Activated naive CD4-positive, alpha-beta T cell (primary cell): ENCODE measurements at places on chromosomes 6 and 20.

- no peak for DNase-seq
Measured at GRCh38 chr20:50464026-50464724, 46.0 kb upstream of the PTPN1 start.

- DNase-seq: no peak
Measured at GRCh38 chr20:15756754-15757115, 816.5 kb downstream of the KIF16B start.

- DNase-seq: peak; percentile 46
Measured at GRCh38 chr6:149963462-149964307, at the start of gene ULBP1. Gene ULBP1, plus strand, starts transcription at chr6:149963943. Its CDS starts 107 bp downstream, at chr6:149964050.

GRCh38 chr6:15751721-15752350, 89.0 kb upstream of the DTNBP1 start:
- no peak for DNase-seq

GRCh38 chr20:57938158-57939108, 228.6 kb upstream of the PMEPA1 start:
- DNase-seq: no peak

- DNase-seq: no peak
Measured at GRCh38 chr6:52230685-52231084, 13.6 kb downstream of the IL17F start.

DNA sequence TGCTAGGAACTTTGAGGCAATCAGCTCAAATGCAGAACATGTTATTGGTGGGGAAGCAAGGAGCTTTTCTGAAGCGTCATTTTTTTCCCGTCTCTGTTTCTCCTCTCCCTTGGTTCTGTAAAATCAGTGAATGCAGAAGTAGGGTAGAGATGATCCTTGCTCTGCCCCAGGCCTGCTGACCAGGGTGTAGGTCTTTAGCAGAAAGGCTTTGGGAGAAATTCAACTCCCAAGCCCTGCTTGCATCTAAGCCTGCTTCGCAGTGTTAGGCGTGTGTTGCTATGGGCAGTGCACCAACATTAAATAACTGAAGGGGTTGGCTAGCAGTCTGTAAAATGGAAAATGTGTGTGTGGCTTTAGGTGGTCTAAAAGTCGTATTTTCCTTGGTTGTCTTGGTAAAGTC, 45.9 kb downstream of the SASH1 start:
- DNase-seq: no peak

DNA sequence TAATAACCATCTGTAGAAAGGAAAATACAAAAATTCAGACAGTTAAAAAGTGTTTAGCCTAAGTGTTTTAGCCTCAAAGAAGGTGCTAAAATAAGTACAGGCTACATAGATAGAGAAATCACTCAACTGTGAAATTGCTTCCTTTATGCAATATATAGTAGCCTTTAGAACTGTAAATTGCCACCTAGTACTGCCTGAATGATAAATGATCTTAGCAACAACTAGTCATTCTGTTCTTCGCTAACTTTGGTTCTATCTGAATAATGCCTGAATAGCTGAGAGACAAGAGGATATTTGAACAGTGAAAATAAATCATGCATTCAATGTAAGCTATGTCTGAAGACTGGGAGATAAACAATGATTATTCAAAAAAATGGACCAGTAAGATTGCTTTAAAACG, 603.3 kb upstream of the PTCHD4 start:
- DNase-seq: no peak

GRCh38 chr6:163367497-163368183, 46.9 kb upstream of the QKI start:
- DNase-seq: no peak

- DNase-seq: no peak
Measured at GRCh38 chr6:96237638-96238347, 222.0 kb downstream of the FUT9 start.

DNA sequence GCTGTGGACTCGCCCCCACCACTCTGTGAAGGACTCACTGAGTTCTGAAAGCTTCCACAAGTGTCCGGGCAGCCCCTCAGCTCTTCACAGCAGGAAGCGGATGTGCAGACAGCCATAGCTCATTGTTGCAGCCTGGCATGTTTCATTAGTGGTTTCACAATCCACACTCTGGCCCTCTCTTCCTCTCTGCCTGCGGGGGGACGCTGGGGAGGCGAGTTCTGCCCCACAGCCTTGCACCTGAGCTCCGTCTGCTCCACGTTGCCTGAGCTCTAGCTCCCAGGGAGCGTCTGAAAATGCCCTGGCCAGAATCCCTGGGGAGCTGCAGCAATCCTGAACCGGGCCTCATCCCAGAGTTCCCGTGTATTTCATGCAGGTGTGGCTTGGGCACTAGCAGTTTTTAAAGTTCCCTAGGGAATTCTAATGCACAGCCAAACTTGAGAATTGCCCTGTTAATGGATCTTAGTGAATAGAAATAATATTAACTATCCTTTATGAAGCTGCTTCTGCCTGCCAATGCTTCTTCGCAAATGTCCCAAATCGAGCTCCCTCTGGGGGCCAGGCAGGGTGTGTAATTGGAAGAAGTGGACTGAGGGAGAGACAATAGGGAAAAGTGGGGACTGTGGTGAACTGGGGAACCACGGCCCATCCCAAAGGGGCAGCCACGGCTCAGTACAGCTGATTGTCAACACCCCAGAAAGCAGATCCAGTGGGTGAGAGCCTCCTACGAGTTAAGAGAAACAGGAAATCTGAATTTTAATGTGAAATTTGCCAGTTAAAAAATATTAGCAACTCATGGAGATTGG, 51.5 kb downstream of the CTCFL start:
- DNase-seq: no peak

DNA sequence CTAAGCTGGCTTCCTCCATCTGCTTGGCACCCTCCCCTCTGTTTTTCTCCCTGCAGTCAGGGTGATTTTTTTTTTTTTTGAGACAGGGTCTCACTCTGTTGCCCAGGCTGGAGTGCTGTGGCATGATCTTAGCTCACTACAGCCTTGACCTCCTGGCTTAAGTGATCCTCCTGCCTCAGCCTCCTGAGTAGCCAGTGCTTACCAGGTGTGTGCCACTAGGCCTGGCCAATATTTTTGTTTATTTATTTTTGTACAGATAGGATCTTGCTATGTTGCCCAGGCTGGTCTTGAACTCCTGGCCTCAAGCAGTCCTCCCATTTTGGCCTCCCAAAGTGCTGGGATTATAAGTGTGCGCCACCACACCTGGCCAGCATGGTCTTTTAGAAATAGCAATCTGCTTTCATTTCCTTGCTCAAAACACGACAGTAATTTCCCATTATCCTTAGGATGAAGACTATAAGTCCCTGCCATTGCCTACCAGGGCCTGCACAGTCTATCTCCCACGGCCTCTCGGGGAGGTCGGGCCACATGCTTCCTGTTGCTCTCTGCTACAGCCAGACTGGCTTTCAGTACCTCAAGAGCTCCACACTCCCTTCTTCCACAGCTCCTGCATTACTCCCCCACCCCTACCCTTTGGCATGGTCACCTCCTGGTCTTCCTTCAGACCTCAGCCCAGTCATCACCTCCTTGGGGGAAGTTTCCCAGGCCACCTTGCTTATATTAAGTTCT, 11.1 kb upstream of the CD164 start:
- no peak for DNase-seq

- DNase-seq: no peak
Measured at GRCh38 chr20:57175397-57176010, 90.9 kb downstream of the BMP7 start.

GRCh38 chr6:93398723-93399122, 20.6 kb downstream of the EPHA7 start:
- no peak for DNase-seq

GRCh38 chr6:35719830-35720733, 16.8 kb upstream of the ARMC12 start:
- peak; percentile 30 for DNase-seq

DNA sequence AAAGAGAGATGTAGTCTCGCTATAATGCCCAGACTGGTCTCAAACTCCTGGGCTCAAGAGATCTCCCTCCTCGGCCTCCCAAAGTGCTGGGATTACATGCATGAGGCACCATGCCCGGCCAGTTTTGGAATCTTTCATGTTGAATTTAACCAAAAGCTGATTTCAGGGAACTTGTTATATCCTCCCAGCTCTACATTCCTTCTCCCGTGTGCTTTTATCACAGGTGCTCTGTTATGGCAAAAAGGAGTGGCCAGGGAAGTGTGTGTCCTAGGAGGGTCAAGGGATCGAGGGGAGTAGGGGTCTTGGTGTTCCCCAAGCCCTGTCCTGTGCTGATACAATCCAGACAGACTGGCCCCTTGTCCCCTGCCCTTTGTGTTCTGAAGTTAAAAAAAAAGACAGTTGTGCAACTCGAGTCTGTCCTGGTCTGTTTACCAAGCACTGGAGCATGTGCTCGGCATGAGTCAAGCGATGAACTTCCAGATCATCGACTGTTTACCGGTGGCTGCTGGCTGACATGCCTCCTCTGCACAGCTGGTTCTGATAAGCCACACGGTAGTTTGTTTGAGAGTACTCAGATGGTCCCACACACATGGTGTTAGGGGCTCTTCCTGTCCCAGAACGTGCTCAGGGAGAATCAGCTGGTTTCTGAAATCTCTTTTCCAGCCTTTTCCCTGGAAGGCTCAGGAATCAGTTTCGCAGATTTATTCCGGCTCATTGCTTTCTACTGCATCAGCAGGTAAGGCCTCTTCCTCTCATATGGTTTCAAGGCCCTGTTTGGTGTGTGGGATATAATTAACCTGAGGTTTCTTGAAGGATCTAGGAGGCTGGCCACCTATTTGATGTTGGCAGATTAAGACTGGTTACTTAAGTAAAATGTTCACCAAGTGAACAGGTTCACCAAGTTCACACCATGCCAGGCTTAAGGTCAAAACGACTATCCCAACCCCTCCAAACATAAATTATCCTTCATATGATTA, 52.6 kb upstream of the NAA20 start:
- DNase-seq: no peak

- DNase-seq: no peak
Measured at GRCh38 chr6:93177918-93178317, 241.4 kb downstream of the EPHA7 start.

- DNase-seq: no peak
Measured at GRCh38 chr20:3000852-3001523, 42.4 kb upstream of the GNRH2 start.

DNA sequence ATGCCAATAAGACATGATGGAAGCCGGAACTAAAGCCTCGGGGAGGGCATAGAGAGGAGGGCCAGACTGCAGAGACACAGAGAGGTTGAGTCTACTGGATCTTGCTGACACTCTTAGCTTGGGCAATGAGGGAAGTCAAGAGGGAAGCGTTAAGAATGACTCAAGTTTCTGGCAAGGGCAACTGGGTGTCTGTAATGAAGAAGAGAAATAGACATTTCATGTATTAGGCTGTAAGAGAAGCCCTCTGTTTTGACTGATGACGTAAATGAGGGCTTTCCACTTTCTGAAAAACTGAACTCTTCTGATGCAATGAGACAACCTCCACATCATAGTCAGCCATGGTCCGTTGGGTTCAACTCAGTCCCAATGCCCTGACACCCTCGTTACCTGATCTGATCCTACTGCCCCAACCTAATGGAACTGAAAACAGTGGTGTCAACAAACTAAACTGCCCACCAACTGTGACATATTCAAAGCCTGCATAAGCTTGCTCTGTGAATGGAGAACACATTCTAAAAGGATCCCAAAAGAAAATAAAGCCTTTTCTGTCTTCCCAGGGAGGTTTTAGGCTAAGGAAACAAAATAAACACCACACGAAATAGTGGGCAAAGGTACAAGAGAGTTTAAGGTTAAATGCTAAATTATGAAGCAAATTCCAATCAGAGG, 45.8 kb upstream of the PNRC1 start:
- no peak for DNase-seq

- no peak for DNase-seq
Measured at GRCh38 chr6:71489736-71490135, 201.1 kb downstream of the OGFRL1 start.

GRCh38 chr6:25010902-25011625, 75.3 kb upstream of the RIPOR2 start:
- no peak for DNase-seq

DNA sequence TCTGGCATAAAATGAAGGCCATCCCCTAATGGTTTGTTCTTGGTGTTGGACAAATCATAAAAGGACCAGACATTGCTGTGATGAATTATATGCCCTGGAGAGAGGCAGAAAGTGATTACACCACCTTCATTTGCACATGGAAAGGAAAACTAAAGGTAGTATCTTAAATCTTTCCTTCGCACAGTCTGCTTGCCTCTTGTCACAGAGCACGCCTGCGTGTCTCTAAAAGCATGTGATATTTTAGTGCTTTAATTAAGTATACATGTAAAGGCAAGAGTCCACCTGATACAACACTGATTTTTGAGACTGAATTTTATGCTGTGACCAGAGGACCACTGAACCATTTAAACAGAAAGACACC, 28.8 kb upstream of the PLAGL1 start:
- DNase-seq: no peak

GRCh38 chr6:134345789-134346188, 27.9 kb upstream of the SGK1 start:
- DNase-seq: no peak

- DNase-seq: no peak
Measured at GRCh38 chr6:111572216-111572706, 33.4 kb downstream of the TRAF3IP2 start.

GRCh38 chr6:48184648-48185047, 73.7 kb upstream of the PTCHD4 start:
- no peak for DNase-seq

DNA sequence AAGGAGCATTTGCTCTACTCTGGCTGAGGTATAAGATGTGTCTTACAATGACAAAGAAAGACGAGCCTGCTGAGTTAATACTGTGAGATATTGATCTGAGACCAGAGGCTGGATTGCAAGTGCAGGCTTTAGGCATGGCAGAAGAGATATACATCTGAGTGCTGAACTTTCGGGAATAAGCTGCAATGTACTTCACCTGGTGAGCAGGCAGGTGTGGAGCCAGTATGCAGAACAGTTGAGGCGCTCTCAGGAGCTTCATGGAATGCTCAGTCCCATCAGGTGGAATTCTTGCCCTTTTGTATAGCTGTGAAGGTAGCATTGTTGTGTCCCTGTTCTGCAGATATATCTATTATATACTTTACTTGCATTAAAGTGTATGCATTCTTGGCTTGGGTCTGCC, 179.3 kb upstream of the RIMS1 start:
- no peak for DNase-seq

- no peak for DNase-seq
Measured at GRCh38 chr6:39199976-39200375, 29.3 kb downstream of the KCNK5 start.

GRCh38 chr6:112575309-112575834, 228.2 kb downstream of the RFPL4B start:
- no peak for DNase-seq
